Stimulated activated CD8-positive, alpha-beta memory T cell treated with anti-CD3 and anti-CD28 coated beads, Interleukin-4, amount 100 ng/mL, for 1 hour (primary cell): ENCODE measurements at places on chromosomes 2 and 18.

- no peak for DNase-seq
Measured at GRCh38 chr2:101123795-101124471, 27.2 kb downstream of the TBC1D8 start.

- DNase-seq = no peak
Measured at GRCh38 chr18:27921392-27921791, 255.5 kb downstream of the CDH2 start.

GRCh38 chr18:42028247-42028832 lies 73.3 kb downstream of the PIK3C3 start:
- DNase-seq = no peak

GRCh38 chr2:230678018-230678417 lies 34.6 kb upstream of the CAB39 start:
- DNase-seq = no peak

- no peak for DNase-seq
Measured at GRCh38 chr18:21453511-21453901, 147.0 kb downstream of the ESCO1 start.

GRCh38 chr2:209145941-209146681 lies 277.7 kb upstream of the MAP2 start:
- DNase-seq = no peak
